ENCODE measurements at places on chromosomes 6 and 20. TPM values are rescaled to one million over a fixed set of nuclear protein-coding genes. Genes with fewer than 3 reads are reported as not detected.

Gene PLN
- 0.27 TPM for total RNA-seq

Gene SNAI1
- 2.7 TPM for total RNA-seq

Gene FAM209B
- total RNA-seq = not detected

Gene C6orf58
- not detected for total RNA-seq

Gene PRRT1
- total RNA-seq = 0.41 TPM

Gene TAB2
- 40.0 TPM for total RNA-seq

Gene WFDC10A
- total RNA-seq = not detected

Gene SLC17A3
- total RNA-seq = 1.1 TPM

Gene POPDC3
- total RNA-seq = 33.7 TPM

Gene C6orf132
- total RNA-seq = 1.4 TPM

Gene PREX1
- 3.5 TPM for total RNA-seq

Gene FOXQ1
- total RNA-seq = 1.3 TPM

Gene UNC93A
- total RNA-seq = not detected

Gene TRIM10
- not detected for total RNA-seq

Gene MDN1
- 27.8 TPM for total RNA-seq

Gene TULP1
- total RNA-seq = not detected

Gene LGSN
- not detected for total RNA-seq

Gene FLRT3
- total RNA-seq = 0.54 TPM

Gene ZFP57
- total RNA-seq = not detected

Gene FILIP1
- total RNA-seq = 5.5 TPM

Gene COL20A1
- total RNA-seq = not detected

Gene NR2E1
- total RNA-seq = not detected

Gene CAPN11
- total RNA-seq = not detected

Gene BHLHE23
- total RNA-seq = not detected

Gene TMEM14B
- total RNA-seq = 98.1 TPM

Gene COL9A1
- not detected for total RNA-seq

Gene VIP
- total RNA-seq = not detected

Gene TP53TG5
- total RNA-seq = not detected

Gene ETV7
- 0.09 TPM for total RNA-seq

Gene NAPB
- total RNA-seq = 13.6 TPM

Gene DCDC2
- total RNA-seq = not detected

Gene MAFB
- 42.8 TPM for total RNA-seq

Gene WFDC11
- total RNA-seq = not detected

Gene ZC2HC1B
- not detected for total RNA-seq

Measured in fibroblast of the aortic adventitia (primary cell).